ENCODE measurements at places on chromosomes 3 and 15. TPM values are rescaled to one million over a fixed set of nuclear protein-coding genes. Genes with fewer than 3 reads are reported as not detected.
A peak's percentile ranks its signal among the peaks of the same experiment; 100 is the strongest.

Gene EXD1
- not detected for total RNA-seq

DNA sequence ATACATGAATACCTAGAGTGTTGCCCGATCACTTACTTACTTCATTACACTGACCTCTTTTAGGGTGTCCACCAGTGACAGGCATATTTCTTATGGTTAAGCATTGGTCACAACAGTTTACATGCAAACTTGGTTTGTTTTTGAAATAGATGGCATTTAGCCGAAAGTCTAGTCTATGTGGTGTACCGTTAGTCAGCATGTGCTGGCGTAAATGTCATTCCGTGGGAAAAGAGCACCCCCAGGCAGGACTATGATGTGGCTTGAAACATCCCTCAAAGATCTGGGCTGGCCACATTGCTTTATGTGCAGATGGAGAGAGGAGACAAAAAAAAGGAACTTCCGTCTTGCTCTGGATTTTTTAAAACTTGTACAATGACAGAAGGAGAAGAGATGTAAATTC is 357.0 kb upstream of the ICE2 start:
- no peak overlapping the region for H3K4me3 ChIP-seq
- DNase-seq: no peak
- H3K27ac ChIP-seq: no peak overlapping the region
- no peaks in the 10 kb centered on the region for H3K4me1 ChIP-seq
- H3K36me3 ChIP-seq: no peaks in the 10 kb centered on the region

GRCh38 chr15:81211376-81211775 is 14.7 kb downstream of the IL16 start:
- H3K27me3 ChIP-seq: no peaks in the 10 kb centered on the region
- H3K27ac ChIP-seq: no peak overlapping the region
- no peak for DNase-seq
- no peaks in the 10 kb centered on the region for H3K4me1 ChIP-seq

Gene FBXL2
- 26.9 TPM for total RNA-seq

DNA sequence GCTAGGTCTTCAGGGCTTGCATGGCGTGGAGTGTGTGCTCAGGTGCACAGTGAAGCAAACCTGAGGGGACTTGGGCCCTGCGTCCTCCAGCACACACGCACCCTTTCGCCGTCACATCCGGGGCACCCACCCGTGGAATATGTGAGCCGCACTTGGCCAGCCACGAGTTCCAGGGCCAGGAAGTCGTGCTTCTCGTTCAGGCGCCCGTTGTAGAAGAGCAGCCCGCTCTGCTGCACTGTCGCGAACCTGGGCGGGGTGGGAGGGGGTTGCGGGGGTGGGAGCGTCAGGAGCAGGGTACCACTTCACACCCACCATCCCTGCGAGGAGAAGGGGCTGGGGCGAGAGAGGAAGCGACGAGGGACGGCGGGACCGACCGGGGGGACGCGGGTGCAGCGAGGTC is 7.1 kb downstream of the CELSR3 start:
- H3K27me3 ChIP-seq: no peaks in the 10 kb centered on the region
- no peak overlapping the region for H3K27ac ChIP-seq
- no peak for DNase-seq
- H3K4me3 ChIP-seq: no peak overlapping the region
- no peaks in the 10 kb centered on the region for H3K36me3 ChIP-seq

Gene ITIH3
- not detected for total RNA-seq

GRCh38 chr15:88707771-88708654 is 69.2 kb downstream of the ISG20 start:
- no peaks in the 10 kb centered on the region for H3K36me3 ChIP-seq
- H3K4me3 ChIP-seq: no peak overlapping the region
- DNase-seq: no peak
- H3K27ac ChIP-seq: no peak overlapping the region

GRCh38 chr15:75371901-75372688 is 3.7 kb upstream of the MAN2C1 start:
- peaks cover 18% of the 10 kb centered on the region for H3K36me3 ChIP-seq
- H3K27ac ChIP-seq: no peak overlapping the region
- H3K4me3 ChIP-seq: no peak overlapping the region
- H3K4me1 ChIP-seq: peaks cover 15% of the 10 kb centered on the region
- H3K27me3 ChIP-seq: no peaks in the 10 kb centered on the region

Gene PDIA5
- total RNA-seq: 85.6 TPM

Gene CACNA2D3
- not detected for total RNA-seq

DNA sequence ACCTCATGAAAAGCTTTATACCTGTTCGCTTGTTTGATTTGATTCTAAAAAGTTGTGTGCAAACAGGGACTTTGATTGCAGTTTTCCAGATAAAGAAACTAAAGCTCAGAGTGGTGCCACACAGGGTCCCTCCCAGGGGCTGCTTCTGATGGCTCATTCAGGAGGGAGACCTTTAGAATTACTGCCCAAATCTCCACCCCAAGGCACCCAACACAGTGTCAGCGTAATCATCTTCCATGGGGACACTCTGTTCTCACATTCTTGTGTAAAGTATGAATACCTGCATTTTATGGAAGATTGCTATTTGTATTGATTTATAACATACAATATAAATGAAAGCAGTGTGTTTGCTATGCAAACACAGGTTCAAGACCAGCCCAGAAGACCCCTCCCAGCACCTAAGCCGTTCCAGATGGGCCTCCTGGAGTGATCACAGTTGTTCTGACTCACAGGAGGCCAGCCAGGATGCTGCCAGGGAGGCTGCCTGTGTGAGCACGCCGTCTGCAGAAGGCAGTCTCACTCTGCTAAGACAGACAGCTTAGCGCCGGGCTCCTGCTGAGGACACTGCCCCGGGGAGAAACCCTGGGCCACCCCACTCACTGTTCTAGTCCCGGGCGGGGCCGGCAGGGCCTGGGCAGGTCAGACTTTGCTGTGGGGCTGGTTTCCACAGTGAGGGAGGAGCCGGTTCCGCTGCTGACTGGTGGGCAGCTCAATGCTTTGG is 185.6 kb downstream of the FAM43A start:
- peak; percentile 71 for DNase-seq
- peak overlapping the region; percentile 73 for H3K27ac ChIP-seq
- no peaks in the 10 kb centered on the region for H3K27me3 ChIP-seq
- no peaks in the 10 kb centered on the region for H3K36me3 ChIP-seq
- H3K4me1 ChIP-seq: peaks cover 50% of the 10 kb centered on the region

DNA sequence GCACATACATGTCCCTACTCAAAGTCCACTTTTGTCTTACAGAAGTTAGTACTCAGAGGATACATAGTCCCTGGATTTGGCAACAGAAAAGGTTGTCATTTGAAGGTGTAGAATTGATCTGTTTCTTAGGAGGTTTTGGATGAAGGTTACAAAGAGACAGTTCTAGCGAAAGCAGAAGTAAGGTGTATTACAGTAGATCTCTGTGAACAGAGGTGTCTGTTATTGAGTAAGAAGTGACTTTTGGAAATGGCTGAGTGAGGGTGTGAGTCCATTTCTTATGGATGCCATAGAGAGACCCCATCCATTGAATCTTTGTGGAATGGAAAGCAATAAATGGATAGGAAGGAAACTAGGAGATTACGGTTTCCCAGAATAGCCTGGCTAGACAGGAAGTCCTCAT is 5.6 kb downstream of the ZNF662 start:
- no peak overlapping the region for H3K4me3 ChIP-seq
- no peaks in the 10 kb centered on the region for H3K4me1 ChIP-seq
- DNase-seq: no peak

Gene VGLL3
- 4.2 TPM for total RNA-seq

Gene TMEM212
- total RNA-seq: not detected

Gene CHRNB4
- total RNA-seq: not detected

DNA sequence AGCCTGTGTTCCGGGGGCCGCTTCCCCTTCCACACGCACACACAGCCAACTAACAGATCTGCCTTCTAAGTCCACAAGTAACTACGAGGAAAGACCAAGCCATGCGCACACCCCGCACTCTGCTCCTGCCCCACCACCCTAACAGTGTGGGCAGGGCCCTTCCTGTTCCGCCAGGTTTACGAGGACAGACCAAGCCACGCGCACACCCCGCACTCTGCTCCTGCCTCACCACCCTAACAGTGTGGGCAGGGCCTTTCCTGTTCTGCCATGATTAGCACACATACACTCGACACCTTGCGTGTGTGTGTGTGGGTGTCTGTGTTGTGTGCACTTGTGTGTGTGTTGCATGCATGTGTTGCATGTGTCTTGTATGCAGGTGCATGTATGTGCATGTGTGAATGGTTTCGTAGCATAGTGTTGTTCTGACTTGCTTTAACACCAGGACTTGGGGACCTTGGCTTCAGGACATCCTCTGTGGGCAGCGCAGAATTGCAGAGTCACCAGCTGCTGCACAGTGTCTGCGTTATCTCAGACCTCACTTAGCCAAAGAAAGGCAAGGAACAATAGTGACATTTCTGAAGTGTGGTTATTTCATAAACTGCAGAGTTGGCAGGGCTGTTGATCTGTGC is 114.4 kb downstream of the CHSY1 start:
- no peaks in the 10 kb centered on the region for H3K36me3 ChIP-seq
- H3K4me1 ChIP-seq: no peaks in the 10 kb centered on the region
- H3K27me3 ChIP-seq: no peaks in the 10 kb centered on the region
- no peak overlapping the region for H3K4me3 ChIP-seq

DNA sequence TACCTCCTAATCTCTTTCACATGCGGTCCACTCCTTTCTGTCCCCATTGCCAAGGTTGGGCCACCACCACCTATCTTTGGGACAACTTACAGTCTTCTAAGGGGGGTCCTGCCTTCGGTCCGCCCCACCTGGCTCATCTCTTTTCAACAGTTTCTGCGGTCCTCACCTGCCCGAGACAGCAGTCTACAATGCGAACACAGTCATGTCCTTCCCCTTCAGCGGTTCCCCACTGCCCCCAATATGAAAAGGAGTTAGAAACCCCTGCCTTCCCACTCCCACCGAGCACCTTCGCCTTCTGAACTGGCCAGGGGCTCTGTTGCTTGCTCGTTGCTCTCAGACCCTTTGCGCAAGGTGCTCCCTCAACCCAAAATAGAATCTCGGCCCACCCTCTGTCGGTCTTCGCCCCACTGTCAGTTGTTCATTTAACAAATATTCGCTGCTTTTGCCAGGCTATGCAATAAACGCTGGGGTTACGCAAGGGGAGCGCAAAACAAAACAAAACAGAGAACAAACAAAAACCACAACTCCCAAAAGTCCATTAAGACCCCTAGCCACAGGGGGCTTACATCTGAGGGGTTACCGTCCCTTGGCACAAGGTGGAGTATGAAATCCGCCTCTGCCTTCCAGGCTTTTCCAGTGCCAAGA is 611 bp upstream of the FANCI start:
- DNase-seq: no peak
- no peaks in the 10 kb centered on the region for H3K36me3 ChIP-seq
- H3K4me3 ChIP-seq: peak overlapping the region; percentile 81

Gene WDR93
- total RNA-seq: not detected

DNA sequence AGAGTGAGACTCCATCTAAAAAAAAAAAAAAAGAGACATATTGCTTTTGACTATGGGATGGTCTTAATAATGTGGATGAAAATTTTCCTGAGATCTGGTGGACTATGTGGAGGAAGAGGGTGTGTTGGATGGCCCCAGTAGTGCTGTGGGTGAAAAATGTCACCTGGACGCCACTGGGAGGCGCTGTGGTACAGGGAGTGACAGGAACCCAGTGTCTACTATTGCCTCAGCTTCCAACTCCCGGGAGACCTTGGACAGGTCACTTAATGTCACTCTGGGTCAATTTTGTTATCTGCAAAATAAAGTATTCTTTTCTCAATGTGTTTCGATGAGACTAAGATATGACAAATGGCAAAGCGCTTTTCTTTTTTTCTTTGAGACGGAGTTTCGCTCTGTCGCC is 27.7 kb upstream of the DCP1A start:
- H3K27me3 ChIP-seq: peaks cover 7% of the 10 kb centered on the region
- no peak overlapping the region for H3K27ac ChIP-seq
- H3K4me1 ChIP-seq: no peaks in the 10 kb centered on the region

Gene CAPN3
- total RNA-seq: 2.2 TPM

- peaks cover 4% of the 10 kb centered on the region for H3K27me3 ChIP-seq
- H3K36me3 ChIP-seq: no peaks in the 10 kb centered on the region
- no peak overlapping the region for H3K4me3 ChIP-seq
- no peak overlapping the region for H3K27ac ChIP-seq
Observed at GRCh38 chr15:50257332-50257731, 8.2 kb downstream of the HDC start.

DNA sequence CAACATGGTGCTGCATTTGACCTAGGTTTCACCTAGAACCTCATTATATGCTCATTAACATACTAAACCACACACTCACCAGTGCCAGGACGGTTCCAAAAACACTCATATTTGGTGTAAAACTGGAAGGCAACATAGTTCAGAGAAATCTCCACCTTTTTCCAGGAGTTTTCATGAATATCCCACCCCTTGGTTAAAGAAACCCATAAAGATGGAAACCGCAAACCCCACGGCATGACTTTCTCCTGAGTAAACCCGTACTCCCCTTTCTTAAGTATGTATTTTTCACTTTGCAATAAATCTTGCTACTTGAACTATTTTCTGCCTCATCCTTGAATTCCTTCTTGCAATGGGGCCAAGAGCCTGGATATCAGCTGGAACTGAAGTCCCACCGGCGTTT is 379.3 kb downstream of the MAGI1 start:
- no peaks in the 10 kb centered on the region for H3K4me1 ChIP-seq
- no peak overlapping the region for H3K4me3 ChIP-seq
- no peak for DNase-seq
- H3K36me3 ChIP-seq: no peaks in the 10 kb centered on the region
- no peaks in the 10 kb centered on the region for H3K27me3 ChIP-seq

DNA sequence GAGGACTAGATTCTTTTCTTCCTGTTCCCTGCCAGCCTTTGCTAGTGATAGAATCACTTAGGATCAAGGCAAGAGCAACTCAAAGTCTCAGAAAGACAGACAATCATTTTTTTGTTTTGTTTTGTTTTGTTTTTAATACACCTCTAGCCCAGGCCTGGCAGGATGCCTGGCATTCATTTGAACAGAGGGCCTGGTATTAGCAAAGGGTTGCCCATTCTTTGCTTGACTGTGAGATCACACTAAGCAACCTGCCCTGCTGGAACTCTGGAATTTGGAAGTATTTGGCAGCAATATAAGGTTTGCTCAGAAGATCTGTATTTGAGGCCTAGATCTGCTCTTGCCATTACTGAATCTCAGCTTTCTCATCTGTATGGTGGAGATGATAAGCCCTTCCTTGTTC is 21.8 kb upstream of the ATP13A5 start:
- H3K4me3 ChIP-seq: no peak overlapping the region
- no peaks in the 10 kb centered on the region for H3K36me3 ChIP-seq

- H3K4me1 ChIP-seq: peaks cover 23% of the 10 kb centered on the region
- no peak for DNase-seq
- H3K27me3 ChIP-seq: no peaks in the 10 kb centered on the region
- no peaks in the 10 kb centered on the region for H3K36me3 ChIP-seq
- no peak overlapping the region for H3K4me3 ChIP-seq
Observed at GRCh38 chr3:99128235-99128634, 226.7 kb upstream of the DCBLD2 start.

- DNase-seq: no peak
- H3K36me3 ChIP-seq: no peaks in the 10 kb centered on the region
- no peaks in the 10 kb centered on the region for H3K4me1 ChIP-seq
- no peak overlapping the region for H3K27ac ChIP-seq
Observed at GRCh38 chr15:98416222-98416855, 232.0 kb upstream of the IGF1R start.

Gene TLNRD1
- 33.2 TPM for total RNA-seq

GRCh38 chr3:48238531-48239085 is 2.3 kb upstream of the ZNF589 start:
- no peaks in the 10 kb centered on the region for H3K4me1 ChIP-seq
- DNase-seq: no peak
- H3K27me3 ChIP-seq: no peaks in the 10 kb centered on the region
- H3K4me3 ChIP-seq: no peak overlapping the region

- no peaks in the 10 kb centered on the region for H3K27me3 ChIP-seq
- H3K36me3 ChIP-seq: peaks cover 18% of the 10 kb centered on the region
- no peak overlapping the region for H3K27ac ChIP-seq
- DNase-seq: no peak
Observed at GRCh38 chr15:64501396-64501715, 41.0 kb downstream of the ZNF609 start.
